ENCODE measurements at places on chromosomes 7 and 10.

GRCh38 chr7:65444899-65445823 is 71.5 kb downstream of the ZNF92 start:
- no peak for DNase-seq

DNA sequence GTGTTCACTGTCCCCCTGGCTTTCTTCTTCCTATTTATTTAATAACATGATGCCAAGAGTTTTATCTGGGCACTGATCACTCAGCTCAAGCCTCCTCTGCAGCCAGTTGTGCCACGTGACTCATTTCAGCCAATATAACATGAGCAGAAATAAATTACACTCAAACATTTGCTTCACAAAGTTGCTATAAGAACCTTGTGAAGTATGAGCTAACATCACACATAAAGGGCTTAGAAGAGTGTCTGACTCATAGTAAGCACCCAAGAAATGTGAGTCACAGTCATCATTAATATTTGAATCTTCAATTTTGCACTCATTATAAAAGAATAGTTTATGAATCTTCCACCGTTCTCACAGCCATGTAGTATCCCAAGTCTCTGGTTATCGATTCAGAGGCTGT is 414.6 kb upstream of the NPVF start:
- DNase-seq: peak; percentile 34

DNA sequence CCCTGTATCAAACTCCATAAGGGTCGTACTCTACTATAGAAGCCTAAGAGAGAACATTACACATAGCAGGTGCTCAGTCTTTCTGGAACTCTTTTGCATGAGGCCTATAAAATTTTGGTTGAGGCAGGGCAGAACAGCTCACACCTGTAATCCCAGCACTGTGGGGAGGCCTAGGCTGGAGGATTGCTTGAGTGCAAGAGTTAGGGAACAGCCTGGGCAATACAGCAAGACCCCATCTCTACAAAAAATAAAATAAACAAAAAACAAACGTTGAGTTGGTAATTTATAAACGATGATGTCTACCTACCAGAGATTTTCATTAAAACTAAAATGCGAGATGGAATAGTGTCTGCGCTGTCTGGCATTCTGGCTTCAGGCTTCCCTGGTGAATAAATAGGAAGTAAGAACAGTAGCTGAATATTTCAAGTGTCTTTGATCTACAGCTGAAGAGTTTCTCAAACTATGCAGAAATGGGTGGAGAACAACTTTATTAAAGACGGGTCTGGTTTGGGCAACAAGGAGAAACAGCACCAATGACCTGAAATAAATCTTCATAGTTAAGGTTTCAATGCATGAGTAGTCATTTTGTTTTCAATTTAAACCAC is 774 bp downstream of the PON2 start:
- DNase-seq: peak; percentile 4

DNA sequence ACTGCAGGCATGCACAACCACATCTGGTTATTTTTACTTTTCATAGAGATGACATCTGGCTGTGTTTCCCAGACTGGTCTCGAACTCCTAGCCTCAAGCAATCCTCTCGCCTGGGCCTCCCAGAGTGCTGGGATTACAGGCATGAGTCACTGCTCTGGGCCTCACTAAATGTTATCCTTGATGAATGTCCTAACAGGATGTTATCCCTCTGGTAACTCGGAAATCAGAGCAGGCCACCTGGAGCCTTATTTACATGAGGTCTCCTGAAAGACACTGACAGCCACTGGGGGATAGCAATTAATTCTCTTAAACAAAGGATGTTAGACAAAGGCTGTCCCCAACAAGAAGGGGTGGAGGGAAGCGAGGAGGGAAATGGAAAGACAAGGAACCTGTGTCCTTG is 4.5 kb upstream of the ZNF438 start:
- DNase-seq: no peak

DNA sequence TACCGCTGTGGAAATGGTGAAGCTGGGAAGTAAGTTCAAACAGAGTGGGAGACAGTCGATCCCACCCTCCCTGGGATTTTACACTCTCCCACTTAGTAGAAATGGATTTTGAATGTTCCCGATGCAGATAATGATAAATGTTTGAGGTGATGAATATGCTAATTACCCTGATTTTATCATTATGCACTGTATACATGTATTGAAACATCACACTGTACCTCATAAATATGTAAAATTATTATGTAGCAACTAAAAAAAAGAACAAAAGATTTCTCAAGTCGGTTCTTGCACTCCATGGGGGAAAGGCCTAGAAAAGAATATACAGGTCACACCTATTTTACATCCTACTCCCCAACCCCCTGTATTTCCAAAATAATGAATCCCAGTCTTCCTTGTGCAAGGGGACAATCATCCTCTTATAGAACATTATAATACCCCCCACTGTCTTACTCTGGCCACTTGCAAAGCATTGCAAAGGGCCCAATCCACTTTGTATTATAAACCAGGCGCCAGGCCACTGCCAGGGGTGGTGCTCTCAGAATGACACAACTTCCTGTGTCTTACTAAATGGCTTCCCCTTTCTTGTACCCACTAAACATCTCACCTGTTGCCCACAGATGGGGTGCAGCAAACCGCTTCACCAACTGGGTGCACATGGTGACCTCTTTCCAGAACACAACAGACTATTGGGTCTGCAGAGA is 20.6 kb upstream of the OR2AE1 start:
- no peak for DNase-seq

- no peak for DNase-seq
Measured at GRCh38 chr7:2465928-2466327, 10.3 kb downstream of the GRIFIN start.

- DNase-seq: no peak
Measured at GRCh38 chr7:24982917-24983316, 2.9 kb upstream of the OSBPL3 start.

DNA sequence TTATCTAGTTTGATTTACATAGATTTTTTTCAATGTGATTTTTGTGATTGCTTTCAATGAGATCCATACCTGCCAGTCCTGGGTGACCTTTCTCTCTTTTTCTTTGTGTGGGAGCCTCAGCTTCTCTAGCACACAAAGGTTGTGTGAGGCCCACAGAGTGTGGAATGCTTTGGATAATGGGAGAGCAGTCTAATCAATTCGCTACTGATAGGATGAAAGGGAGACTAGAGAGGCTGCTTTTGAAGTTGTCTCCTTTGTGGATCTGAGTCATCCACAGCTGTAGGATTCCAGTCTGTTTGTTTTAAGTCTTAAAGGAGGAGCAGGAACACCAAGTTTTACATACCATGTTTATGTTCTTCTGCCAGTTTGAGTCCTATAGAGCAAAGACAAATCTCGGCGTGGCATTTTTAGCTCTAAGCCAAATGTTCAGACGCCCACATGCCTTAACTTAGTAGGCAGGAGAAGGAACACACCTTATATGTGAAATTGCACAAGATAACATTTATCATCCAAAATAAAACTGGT is 330.0 kb downstream of the ARL4A start:
- DNase-seq: no peak

GRCh38 chr7:21185653-21186265 is 242.1 kb upstream of the SP4 start:
- DNase-seq: no peak

- no peak for DNase-seq
Measured at GRCh38 chr10:118405928-118406327, 63.8 kb upstream of the FAM204A start.

GRCh38 chr10:89351412-89351779 is 23.6 kb downstream of the IFIT3 start:
- no peak for DNase-seq

DNA sequence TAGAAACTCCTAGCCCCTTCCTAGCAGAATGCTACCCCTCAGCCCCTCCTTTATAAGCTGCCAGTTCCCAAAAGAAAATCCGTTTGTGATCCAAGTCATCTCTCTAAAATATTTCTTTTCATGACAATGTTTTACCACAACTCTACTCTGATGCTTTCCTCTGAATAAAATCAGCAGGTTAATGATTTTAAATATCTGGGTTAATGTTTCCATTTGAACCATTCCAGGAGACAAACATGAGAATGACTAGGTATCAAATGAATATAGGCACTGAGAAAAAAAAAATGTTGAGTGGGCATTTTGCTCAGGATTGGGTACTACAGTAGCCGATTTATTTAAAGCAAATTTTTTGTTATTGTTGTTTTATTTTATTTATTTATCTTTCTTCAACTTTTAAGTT is 360.3 kb downstream of the WDR11 start:
- no peak for DNase-seq

DNA sequence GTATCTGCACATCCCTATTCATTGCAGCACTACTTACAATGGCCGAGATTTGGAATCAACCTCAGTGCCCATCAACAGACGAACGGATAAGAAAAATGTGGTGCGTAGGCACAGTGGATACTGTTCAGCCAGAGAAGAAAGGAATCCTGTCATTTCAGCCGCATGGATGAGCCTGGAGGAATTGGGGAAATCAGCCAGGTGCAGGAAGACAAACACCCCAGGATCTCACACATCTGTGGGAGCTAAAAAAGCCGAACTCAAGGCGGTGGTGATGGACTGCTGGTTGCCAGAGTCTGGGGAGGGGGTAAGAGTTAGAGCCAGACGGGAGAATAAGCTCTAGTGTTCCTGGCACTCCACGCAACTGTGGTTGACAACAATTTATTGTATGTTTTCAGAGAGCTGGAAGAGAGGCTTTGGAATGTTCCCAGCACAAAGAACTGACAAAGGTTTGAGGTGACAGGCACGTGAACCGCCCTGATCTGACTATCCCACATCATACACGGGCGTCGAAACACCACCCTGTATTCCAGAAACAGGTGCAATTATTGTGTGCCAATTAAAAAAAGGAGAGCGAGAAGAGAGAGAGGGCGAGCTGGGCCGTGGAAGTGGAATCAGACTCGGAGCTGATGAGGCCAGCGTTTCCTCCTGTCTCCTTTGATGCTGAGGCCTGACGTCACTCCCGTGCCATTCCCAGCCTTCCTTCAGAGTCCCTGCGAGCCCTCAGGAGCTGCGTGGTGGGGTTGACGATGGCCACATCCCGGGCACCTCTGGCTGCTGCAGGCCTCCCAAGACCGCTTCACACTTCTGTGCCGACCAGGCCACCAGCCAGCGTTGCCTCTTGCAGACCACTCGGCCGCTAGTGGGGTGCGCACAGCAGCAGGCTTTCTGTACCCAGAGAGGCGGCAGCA is 189.5 kb downstream of the DNAJB6 start:
- DNase-seq: no peak

DNA sequence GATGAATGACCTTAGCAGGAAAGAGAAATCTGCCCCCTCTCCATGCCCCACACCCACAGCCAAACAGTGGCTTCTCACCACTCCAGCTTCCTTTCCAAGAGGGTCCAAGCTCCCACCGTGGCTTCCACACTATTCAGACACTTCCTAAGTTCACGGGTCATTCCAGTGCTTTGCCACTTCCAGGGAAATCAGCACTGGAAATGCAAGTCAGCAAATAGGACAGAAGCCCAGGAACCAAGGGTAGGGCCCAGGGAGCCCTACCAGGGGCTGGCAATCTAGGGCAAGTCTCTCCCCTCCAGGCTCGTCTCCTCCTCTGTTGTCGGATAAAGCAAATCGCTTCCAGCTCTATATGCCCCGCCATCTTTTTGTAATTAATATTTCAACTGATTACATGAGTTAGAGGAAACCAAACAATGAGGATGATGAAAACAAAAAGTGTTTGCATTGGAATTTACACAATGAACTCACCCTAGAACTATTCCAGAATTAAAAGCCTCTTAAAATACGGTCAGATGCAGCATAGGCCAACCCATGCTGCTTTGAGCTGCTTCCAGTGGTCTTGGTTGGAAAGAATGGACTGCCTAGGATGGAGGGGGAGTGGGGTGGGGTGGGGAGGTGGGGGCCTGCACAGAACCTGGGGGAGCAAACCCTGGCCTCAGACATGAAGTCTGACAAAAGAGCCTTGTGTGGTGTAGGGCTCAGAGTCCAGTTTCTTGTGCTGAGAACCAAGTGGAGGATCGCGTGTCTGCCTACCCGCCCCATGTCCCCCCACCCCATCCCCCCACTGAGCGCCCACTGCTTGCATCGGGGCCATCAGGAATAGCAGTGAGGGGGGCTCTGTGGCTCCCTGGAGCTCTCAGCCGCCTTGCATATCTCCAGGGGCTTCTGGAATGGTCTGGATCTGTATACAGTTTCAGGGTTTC is 74.6 kb upstream of the CPXM2 start:
- no peak for DNase-seq

DNA sequence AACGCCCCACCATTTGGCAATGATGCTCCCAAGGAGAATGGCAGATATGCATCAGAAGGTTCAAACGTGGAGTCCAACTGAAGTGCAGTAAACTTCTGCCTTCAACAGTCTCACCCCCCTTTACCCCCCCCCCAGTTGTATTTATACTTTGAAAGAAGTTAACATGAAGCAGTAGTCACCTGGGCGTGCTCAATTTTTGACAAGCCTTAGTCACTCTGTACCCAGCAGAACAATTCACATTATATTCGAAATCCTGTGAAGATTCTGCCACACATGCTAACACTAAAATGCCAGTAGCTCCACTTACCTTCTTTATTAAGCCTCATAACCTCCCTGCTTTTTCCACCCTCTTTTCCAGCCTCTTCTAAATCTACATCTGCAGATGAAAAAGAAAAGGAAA is 894 bp downstream of the ATXN7L1 start:
- no peak for DNase-seq

- no peak for DNase-seq
Measured at GRCh38 chr7:105978035-105978434, 15.0 kb downstream of the CDHR3 start.

DNA sequence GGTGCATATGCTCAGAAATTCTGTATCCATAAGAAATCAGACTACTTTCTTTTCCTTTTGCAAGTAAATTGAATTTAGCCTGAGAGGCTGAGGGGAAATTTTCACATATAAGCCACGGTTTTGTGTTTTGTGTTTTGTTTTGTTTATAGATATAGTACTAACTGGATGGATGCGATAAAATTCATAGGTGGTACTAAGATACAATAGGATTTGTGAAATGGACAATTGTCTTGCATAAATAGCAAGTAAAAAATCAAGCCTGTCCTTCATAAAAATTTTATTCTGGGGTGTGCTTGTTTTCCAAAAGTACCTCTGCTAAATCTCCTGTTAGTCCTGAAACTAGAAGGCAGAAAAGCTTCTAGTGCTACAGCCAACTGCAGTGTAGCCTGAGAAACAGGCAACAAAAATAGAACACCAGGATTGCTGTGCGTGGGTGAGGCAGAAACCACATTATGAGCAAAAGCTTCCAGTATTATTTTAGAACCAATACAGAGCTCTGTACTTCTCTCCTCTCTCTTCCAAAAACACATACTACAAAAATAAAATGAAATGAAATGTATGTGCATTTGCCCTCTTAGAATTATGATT is 634 bp upstream of the HDAC9 start:
- DNase-seq: peak; percentile 65

- DNase-seq: no peak
Measured at GRCh38 chr7:4460597-4460996, 221.5 kb upstream of the FOXK1 start.

Measured in suppressor macrophage (primary cell).